Liver (tissue), 10 donors: ENCODE measurements at places on chromosomes 11 and 22.

DNA sequence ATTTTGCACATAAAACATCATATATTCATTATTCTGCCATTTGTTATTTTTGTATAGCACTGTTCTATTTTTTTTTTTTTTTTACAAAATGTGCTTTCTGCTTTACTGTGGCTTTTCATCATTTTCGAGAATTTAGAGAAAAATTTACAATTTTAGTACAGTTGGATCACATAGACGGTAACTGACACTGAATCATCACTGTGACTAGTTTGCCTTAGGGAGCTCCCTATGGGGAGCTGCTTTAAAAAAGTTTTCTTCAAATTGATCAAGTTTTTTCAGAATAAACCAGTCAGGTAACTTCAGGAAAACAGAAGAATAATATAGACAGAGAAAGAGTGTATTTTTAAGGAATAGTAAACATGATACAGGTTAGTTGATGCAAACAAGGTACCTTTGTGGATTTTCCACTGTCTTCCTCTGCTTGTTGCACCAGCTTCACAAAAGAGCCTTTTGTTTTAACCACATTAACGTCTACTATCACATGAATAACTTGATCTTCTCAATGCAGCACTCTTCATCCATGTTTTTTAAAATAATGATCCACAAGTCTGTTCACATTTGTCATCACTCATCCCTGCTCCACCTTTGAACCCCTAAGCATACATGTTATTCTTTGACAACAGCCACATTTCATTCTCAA is 327.0 kb downstream of the DYNC2H1 start:
- DNase-seq = no peak

DNA sequence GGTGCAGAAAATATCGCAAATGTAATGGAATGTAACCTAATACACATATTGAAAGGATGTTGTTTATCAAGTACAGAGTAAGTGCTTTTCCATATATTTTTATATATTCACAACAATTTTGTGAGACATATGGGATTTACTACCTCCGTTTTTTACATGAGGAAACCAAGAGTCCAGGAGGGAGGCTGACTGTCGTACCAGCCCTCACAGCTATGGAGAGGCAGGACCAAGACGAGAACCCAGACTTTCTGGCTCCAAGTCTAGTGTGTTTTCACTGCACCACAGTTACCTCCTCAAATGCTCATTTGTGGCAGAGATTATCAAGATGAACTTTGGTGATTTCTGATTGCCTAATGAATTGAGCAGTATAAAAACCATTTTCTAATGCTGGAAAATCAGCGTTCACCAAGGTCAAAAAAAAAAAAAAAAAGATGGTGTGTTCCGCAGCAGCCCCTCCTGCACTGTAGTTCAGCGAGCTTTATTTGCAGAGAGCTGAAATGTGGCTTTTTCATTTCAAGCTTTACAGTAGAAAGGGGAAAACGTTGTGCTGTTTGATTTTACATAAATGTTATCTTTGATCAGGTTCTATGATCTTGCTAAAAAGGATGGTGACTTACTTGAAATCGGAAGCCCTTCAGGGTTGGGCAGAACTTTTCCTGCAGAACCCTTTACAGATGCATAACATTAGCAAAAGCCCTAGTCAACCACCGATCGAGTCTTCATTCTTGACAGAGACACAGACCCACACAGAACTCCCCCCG is 44.7 kb upstream of the WEE1 start:
- no peak for DNase-seq

DNA sequence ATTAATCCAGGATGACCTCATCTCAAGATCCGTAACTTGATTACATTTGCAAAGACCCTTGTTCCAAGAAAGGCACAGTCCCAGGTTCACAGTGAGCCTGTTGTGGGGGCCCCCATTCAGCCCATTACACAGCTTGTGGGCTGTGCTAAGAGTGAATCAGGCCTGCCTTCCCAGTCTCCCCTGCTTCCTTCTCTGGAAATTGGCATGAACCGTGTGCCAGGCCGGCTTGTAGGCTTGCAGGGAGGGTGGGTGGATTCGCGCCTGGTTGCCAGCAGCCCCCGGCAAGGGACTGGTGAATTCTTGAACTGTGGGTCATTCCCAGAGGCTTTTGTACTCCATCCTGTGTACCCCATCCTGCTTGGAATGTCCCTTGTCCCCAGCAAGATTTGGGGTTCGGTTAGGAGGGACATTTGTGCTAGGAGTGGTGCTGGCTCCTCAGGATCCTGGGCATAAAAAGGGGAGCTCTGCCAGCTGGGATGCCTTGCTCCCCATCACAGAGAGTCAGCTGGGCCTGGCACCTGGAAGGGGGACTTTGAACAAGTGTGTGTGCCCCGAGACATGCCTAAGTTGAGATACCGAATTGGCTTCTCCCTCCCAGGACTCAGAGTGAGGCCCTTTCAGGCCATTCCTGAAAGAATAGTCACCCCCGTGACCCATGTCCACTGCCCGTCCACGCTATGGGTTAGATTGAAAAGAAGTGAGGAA is 818.2 kb downstream of the BRD1 start:
- peak; percentile 24 for DNase-seq

- DNase-seq = no peak
Observed at GRCh38 chr11:15555161-15555560, 440.4 kb downstream of the INSC start.

- no peak for DNase-seq
Observed at GRCh38 chr11:109859045-109859724, 234.0 kb upstream of the ZC3H12C start.
